ENCODE measurements at places on chromosomes 3 and 15.

- DNase-seq, result no peak
Observed at GRCh38 chr15:70426096-70426821, 328.5 kb upstream of the TLE3 start.

GRCh38 chr3:139935866-139936817, 1.2 kb downstream of the CLSTN2 start:
- no peak for DNase-seq

DNA sequence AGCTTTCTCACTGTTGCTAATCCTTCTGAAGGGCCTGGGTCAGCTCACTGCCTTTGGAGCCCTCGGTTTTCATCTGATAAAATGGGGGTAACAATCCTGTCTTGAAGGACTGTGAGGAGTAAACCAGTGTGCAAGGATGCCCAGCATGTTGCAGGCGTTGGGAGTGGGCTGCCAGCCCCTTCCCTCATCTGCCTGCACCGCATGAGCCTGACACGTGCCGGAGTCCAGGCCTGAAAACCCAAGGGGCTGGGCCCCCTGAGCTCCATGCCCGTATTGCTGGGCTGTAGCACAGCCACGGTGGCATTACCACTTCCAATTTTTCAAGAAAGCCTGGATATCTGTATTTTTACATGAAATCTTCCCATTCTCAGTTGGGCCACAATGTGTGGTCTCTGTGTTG, 98.1 kb downstream of the DNAJB8 start:
- no peak for DNase-seq

GRCh38 chr15:28993051-28993719, 107.4 kb downstream of the APBA2 start:
- no peak for DNase-seq

DNA sequence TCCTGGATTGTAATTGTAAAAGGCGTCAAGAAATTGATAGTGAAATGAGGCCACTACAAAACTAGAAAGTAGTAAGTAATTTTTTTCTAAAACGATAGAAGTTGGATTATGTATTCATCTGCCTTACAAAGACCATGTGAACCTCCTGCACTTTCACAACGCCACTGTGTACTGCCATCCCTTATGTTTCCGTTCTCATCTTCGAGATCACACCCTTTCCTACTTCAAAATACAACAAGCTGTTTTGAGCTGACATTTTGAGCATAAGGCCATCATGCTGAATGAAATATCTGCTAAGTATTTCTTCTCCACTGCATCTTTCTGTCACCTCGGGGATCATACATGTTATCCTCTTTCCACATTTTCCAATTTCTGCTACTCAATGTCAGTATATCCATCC, 885.5 kb downstream of the ROBO1 start:
- no peak for DNase-seq

DNA sequence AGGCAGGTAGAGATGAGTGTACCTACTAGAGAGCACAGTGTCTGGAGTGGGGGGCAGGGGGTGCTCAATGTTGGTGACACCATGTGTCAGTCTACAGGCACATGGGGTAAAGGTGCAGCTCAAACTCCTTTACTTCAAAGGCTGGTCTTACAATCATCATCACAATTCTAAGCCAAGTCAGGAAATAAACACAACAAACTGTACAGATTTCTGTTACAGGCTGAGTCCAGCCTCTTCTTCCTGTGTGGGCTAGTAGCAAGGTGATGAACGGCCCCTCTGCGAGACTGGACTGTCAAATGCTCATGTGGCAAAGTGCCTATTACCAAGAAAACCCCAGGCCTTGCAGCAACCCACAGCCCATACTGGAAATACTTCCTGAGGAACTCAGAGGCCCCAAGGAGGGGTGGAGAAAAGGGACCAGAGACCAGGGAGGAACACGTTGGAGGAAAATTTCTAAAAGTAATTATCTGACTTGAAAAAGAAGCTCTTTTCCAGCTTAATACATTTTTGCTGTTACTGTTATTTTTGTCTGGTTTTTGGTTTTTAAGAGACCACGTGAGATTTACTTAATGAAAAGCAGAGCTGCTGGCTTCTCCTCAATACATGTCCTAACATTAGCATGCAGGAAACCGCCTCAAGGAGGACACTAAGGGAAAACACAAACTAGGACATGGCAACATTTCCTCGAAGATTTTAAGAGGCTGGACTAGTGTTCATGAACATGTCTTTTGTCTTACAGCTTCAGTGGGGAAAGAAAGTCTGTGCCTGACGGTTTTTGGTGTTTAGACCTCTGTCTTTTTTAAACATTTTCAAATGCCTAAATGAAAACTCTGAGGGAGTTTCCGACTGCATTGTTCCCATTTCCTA, 29.5 kb downstream of the TBC1D2B start:
- peak; percentile 27 for DNase-seq

GRCh38 chr15:57772223-57772957, 65.9 kb downstream of the POLR2M start:
- DNase-seq, result peak; percentile 68

DNA sequence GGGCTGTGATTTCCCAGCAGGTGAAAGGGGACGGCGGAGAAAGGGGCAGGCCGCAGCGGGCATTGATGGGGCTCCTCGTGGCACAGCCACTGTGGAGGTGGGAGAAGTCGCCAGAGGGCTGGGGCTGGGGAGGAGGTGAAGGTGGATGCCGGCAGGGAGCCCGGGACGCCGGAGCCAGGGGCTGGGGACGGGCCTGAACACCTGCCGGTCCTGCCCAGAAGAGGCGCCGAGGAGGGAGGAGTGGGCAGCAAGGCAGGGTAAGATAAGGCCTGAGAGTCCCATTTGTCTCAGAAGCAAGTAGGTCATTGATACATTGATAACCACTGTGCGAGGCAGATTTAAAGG, 571 bp upstream of the RARRES1 start:
- DNase-seq, result no peak

- peak; percentile 25 for DNase-seq
Observed at GRCh38 chr15:70538278-70538677, 225.1 kb downstream of the UACA start.

- no peak for DNase-seq
Observed at GRCh38 chr3:56854856-56855611, 53.3 kb upstream of the ARHGEF3 start.

GRCh38 chr3:181050738-181051137, 61.2 kb upstream of the DNAJC19 start:
- no peak for DNase-seq

GRCh38 chr15:75368689-75369239, 357 bp upstream of the MAN2C1 start:
- no peak for DNase-seq

DNA sequence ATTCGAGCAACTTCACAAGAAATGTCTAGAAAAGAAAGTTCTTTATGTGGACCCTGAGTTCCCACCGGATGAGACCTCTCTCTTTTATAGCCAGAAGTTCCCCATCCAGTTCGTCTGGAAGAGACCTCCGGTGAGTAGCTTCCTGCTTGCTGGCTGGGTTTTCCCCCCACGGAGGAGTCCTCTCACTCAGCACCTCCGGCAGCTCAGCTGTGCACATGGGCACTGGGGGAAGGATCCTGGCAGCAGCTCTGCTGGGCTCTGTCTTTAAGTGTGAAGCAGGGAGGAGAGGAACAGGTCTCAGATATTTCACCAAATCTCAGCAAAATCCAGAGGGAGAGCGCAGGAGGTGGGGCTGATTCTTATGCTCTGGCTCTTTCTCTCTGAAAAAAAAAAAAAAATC, 684 bp downstream of the CAPN3 start:
- DNase-seq, result no peak

GRCh38 chr3:127262533-127262932, 25.3 kb downstream of the PRR20G start:
- DNase-seq, result no peak

DNA sequence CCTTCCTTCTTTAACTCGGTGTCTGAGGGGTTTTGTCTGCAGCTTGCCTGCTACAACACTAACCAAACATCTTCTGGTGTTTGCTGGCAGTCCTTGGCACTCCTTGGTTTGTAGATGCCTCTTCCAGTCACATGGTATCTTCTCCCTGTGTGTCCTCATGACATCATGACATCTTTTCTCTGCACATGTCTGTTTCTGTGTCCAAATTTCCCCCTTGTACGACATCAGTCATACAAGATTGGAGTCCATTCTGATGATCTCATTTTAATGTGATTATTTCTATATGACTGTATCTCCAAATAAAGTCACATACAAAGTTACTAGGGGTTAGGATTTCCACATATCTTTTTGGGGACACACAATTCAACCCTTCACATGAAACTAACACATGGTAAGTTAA, 152.3 kb upstream of the LRRN1 start:
- no peak for DNase-seq

GRCh38 chr3:135994708-135995337, 29.3 kb downstream of the PPP2R3A start:
- no peak for DNase-seq

DNA sequence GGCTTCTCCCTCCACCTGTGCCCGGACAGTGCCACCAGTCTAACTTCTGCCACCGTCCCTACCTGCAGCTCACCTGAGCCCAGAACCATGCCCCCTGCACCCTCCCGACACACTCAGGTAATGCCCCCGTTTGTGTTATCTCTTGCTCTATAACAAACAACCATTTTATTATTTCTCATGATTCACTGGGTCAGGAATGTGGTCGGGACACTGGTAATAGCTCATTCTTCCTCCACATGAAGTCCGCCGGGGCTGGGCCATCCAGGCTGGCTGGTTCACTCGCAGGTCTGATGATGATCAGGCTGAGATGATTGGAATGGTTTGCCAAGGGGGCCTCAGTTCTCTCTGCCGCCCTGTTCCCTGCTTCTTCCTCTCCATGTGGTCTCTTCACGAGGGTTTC, 20.3 kb upstream of the NR2E3 start:
- peak; percentile 56 for DNase-seq

DNA sequence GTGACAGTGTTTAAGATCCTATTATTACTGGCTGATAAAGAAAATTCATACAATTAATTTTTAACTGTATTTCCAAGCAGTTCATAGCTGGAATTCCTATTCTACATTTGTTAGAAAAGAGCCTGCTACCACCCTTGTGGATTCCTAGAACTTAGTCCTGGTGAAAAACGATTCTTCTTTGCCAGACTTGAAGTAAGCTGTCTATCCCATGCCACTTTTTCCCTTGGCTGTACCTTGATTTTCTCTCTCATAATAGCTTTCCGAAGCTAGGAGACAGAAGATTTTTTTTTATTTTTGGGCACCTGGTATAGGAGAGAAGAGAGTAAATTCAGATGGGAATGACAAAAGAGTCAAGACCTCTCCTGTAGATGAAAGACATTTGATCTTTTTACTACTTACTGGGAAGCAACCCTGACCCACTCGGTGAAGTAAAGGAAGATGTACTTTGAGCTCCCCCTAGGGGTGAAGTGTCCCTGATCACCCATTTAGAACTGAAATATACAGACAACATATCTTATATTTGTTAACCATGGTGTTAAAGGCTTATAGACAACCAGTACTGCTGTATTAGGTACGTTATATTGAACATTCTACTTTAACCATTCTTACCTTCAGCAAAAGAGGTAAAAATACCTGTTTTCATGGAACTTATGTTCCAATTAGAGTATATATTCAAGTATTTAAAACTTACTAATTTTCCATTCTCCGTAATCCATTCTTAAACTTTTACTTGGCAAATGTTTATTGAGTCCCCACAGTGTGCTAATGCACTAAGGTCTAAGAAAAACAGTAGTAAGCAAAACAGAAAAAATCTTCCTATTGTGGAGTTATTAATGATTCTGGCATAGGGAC, 36.2 kb upstream of the C3orf38 start:
- DNase-seq, result peak; percentile 57

- DNase-seq, result no peak
Observed at GRCh38 chr3:24506966-24507775, 12.5 kb upstream of the THRB start.

DNA sequence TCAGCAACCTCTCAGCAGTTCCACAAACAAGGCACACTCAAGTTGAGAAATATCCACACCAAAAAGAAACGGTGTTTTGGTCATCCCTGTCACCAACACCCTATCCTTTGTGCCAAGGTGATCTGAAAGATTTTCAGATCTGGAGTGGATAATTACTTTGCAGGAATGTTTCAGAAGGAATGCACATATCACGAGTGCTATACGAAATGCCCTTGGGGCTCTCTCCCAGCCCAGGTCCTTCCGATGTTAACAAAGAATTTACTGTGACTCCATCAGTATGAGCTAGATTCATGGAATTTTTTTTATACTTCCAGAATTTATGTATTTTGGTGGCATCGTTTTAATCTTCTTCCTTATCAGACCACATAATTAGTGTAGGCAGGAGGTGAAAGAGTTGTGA, 105.0 kb downstream of the GRM7 start:
- no peak for DNase-seq

DNA sequence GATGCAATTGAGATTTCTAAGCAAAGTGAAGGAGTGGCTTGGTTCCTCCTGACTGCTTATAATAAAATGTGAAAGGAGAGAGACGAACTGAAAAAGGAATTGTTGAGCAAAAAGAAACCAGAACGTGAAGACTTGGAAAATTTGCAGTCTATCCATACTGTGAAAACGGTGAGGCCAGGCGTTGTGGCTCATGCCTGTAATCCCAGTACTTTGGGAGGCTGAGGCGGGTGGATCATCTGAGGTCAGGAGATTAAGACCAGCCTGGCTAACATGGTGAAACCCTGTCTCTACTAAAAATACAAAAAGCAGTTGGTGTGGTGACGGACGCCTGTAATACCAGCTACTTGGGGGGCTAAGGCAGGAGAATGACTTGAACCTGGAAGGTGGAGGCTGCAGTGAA, 56.7 kb upstream of the TSPAN3 start:
- DNase-seq, result no peak

- DNase-seq, result peak; percentile 24
Observed at GRCh38 chr3:151931171-151931570, 57.7 kb downstream of the SUCNR1 start.

- DNase-seq, result peak; percentile 19
Observed at GRCh38 chr3:187406927-187407326, 38.7 kb downstream of the RTP4 start.

- no peak for DNase-seq
Observed at GRCh38 chr3:88828466-88828865, 279.0 kb upstream of the EPHA3 start.

DNA sequence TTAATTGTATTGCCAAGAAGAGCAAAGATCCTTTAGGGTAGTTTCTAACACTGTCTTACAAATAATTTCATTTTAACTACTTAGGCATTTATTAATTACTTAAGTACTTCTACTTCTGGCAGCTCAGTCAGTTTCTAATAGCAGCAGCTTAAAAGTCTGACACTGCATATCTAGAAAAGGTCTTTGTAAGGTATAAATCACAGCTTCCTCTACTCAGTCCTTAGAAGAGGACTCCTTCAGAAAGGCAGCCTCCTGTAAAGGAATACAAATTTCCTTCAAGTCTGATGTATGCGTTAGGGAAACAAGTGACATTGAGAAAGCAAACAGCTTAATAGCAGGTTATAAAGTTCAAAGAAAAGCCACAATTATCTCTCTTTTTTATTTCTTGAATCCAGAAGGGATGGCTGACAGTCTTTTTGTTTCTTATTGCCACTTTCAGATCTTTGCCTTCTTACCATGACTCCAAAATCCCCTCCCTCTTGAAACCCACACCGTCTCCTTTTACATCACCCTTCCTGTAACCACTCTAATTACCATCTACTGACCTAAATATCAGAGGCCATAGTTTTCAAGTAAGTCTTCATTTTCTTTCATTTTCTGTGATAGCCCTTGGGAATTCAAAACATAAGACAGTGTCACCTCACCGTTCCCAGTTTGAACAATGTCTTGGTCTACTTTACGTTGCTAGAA, 109.5 kb downstream of the CGGBP1 start:
- no peak for DNase-seq

All from HT1080 (cell line).